ENCODE measurements at places on chromosomes 16 and 17.

DNA sequence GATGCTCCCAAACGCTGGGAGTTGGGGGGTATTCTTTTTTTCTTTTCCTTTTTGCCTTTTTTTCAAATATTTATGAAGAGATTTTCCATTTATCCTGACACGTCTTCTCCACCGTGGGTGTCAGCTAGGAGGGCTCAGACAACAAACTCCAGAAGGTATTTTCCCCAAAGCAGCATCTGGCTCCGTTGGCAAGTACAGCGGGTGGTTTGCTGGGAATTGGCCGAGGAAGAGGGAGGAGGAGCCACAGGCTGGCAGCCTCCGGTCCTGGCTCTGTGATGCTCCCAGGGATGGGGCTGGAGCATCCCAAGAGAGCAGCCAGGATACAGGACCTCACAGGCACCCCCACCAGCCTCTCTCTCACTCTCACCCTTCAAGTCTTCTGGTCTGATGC lies 10.9 kb upstream of the CACNG4 start:
- no peak for DNase-seq

- no peak for DNase-seq
These were observed 247.1 kb downstream of the UTP18 start for GRCh38 chr17:51507444-51507843.

GRCh38 chr16:79456036-79456435 lies 144.5 kb downstream of the MAF start:
- no peak for DNase-seq

GRCh38 chr17:42782166-42783061 lies 2.0 kb downstream of the WNK4 start:
- DNase-seq, result no peak

DNA sequence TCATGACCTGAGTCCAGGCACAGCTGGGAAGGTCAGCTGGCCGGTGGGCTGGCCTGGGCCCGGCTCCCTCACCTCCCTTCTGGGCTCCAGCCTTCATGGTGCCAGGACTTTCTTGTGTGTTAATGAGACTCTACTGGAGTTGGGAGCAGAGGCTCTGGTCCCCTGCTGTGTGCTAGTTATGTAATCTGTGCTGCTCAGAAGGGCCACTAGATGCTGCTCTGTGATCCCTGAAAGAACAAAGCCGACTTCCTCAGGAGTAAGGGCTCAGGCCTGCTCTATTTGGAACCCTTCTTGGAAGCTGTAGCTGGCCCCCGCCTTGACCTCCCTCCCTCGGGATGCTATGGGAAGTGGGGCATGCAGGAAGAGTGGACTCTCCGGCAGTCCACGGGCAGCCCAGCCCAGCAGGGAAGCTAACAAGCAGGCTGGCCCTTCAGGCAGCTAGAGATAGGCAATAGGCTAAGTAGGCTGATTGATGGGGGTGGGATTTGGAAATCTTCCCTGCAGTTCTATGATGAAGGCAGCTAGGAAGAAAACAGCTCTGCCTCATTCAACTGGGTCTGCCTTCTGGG lies 3.3 kb upstream of the CDK5R1 start:
- DNase-seq, result no peak
